Fibroblast of the aortic adventitia (primary cell): ENCODE measurements at places on chromosomes 11 and 22. TPM values are rescaled to one million over a fixed set of nuclear protein-coding genes. Genes with fewer than 3 reads are reported as not detected.

The SLC43A3 gene
- total RNA-seq = 44.3 and 74.3 TPM in 2 replicates

The ABCG4 gene
- total RNA-seq = 0.08 TPM in 1 of 2 replicates, not detected in the other

The TSPAN32 gene
- under 0.01 and 0.33 TPM in 2 replicates for total RNA-seq

The HTR3B gene
- total RNA-seq = not detected in 2 replicates

The HOATZ gene
- not detected in 2 replicates for total RNA-seq

The P2RX6 gene
- total RNA-seq = 0.63 and 5.9 TPM in 2 replicates

The KCNQ1OT1 gene
- total RNA-seq = 5.5 and 7.3 TPM in 2 replicates

The GGTLC3 gene
- total RNA-seq = not detected in 2 replicates

The KRTAP5-11 gene
- not detected in 2 replicates for total RNA-seq

The DDI1 gene
- total RNA-seq = not detected in 2 replicates

The GGT5 gene
- 4.4 and 27.8 TPM in 2 replicates for total RNA-seq

The BSCL2 gene
- total RNA-seq = 34.4 and 43.5 TPM in 2 replicates

The NAV2 gene
- total RNA-seq = 6.5 and 44.6 TPM in 2 replicates

The MUC5B gene
- total RNA-seq = not detected in 2 replicates

The P2RX3 gene
- not detected in 2 replicates for total RNA-seq

The CDC42BPG gene
- 0.08 and 0.09 TPM in 2 replicates for total RNA-seq

The WNT11 gene
- total RNA-seq = 1.2 TPM in 1 of 2 replicates, not detected in the other

The SMTNL1 gene
- not detected in 2 replicates for total RNA-seq

The ABCC8 gene
- total RNA-seq = not detected in 2 replicates

The TUBA8 gene
- 0.72 TPM in 1 of 2 replicates, not detected in the other for total RNA-seq

The TMPRSS13 gene
- total RNA-seq = not detected in 2 replicates

The ANO3 gene
- total RNA-seq = 0.98 and 5.9 TPM in 2 replicates

The OR56A1 gene
- under 0.01 TPM in 1 of 2 replicates, not detected in the other for total RNA-seq

The APOL5 gene
- not detected in 2 replicates for total RNA-seq

The MYO7A gene
- 0.33 and 0.45 TPM in 2 replicates for total RNA-seq

The GAS2 gene
- 0.90 and 5.8 TPM in 2 replicates for total RNA-seq

The PHLDB1 gene
- 49.1 and 93.5 TPM in 2 replicates for total RNA-seq

The TRIM6 gene
- 4.7 and 5.3 TPM in 2 replicates for total RNA-seq
